NCI-H460 (cell line): ENCODE measurements at places on chromosomes 7 and 10.

DNA sequence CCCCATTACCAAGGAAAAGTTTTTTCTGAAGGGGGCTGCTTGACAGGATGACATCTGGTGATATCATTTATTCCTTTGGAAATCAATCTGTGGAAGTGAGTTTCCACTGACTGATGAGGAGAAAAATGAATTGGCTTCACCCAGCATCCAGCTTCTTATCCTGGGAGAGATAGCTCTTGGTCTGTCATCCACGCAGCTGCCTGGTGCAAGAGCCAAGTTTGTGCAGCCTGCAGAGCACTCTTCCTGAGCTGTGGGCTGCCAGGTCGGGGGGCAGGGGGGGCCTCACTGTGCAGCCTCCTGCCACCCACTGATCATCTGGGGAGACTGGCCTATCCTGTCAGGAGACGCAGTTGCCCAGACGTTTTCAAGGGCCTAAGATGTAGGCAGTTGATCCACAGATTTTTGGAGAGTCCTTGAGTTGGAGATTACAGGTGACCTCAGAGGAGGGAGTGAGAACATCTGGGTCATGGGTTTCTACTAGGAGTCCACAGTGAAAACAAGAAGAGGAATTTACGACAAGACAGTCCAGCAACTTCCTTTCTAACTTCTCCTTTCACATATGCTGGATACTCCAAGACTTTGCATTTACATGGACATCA lies 75.4 kb downstream of the EGFR start:
- no peak for DNase-seq

DNA sequence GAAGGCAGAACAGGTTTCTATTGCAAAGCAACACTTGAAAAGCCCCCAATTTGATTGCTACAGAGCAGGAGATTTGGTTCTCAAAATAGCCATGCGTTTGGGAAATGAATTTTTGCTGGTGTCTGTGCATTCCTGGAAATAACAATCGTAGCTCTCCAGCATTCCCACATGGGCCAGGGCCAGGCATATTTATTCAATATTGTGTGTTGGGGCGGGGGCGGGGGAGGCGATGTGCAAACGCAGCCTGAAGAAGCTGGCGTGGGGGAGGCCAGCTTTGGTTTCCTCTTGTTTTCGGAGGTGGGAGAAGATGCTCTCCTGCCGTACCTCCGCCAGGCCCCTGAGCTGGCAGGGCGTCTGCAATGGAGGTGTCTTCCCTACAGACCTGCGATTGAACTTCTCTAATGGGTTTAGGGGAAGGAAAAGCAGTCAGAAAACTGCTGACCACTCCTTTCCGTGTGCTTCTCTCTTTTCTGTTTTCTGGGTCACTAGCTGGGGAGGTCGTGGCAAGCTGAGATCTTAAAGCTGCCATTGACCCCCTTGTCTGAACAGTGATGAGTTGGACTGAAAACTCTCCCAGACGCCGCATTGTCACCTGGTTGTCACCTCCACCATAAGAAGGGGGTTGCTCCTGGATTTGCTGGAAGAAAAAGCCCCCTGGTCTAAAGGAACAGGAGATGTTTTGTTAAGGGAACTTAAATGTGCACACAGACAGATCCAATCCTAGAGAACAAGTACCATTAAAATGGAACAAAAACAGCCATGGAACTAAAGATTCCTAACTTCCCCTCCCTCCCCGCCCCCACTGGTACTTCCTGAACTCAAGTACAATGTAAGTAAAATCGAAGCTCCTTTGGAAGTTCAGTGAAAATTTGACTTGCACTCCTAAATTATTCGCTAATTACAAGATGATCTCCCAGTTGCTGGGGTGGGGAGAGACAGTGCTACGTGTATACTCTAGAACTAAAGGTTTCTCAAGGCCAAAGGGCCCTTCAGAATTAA lies 56.4 kb upstream of the HABP2 start:
- no peak for DNase-seq

DNA sequence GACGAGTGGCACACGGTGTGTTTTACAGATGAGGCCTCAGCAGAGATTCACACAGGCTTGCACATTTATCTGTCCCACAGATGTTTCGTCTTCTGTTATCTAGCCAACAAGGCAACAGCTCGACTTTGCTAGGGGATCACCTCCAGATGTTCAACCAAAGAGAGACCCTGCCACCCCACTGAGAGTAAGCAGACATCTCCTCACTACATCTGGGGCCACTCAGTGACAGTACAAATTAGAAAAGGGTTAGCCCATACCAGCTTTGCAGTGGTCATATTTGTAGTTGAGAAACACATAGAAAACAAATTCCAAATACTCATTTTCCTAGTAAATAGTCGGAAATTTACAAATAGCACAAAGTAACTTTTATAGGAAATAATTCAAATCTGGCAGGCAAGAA lies 164.2 kb downstream of the HDAC9 start:
- DNase-seq = no peak

GRCh38 chr10:665579-666091 lies 23.8 kb downstream of the DIP2C start:
- no peak for DNase-seq

DNA sequence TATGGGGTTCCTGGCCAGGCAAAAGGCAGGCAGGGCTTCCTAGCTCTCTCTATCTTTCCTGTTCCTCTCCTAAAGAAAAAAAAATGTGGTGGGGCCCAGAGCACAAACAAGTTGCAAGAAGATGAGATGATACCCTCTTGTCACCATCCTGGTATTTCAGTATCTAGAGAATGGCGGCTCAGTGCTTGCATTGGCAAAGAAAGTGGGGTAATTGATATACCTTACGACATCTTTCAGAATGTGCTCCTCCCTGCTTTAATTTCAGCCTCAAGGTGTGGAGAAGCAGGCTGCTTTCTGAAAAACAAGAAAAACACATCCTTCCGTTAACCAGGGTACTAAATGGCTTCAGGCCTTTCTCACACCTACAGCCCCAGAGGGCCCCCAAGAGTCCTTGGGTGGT lies 34.5 kb upstream of the CUX1 start:
- DNase-seq = no peak

GRCh38 chr10:29482591-29483431 lies 152.0 kb downstream of the SVIL start:
- DNase-seq = no peak

GRCh38 chr7:152462995-152463708 lies 27.3 kb upstream of the KMT2C start:
- no peak for DNase-seq

DNA sequence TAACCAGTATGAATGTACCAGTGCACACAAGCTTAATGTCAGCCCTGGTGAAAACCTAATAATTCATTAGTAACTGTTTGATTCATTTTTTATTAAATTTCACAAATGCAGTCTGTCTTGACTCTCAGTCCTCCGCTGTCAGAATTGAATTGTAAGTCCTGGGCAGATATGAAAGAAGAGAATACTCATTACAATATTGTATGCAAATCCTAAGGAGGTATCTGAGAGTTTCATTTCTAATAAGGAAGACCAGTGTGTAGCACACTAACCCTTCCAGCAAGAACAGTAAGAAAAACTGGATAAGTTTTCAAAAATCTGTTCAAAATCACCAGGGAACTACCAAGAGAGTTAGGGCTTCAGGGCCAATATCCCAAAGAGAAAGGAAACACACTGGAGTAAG lies 652.1 kb downstream of the SUGCT start:
- DNase-seq = no peak

GRCh38 chr10:33047655-33048054 lies 89.6 kb upstream of the ITGB1 start:
- DNase-seq = no peak

- no peak for DNase-seq
Measured at GRCh38 chr10:79482741-79483140, 29.6 kb upstream of the EIF5AL1 start.

GRCh38 chr7:116491887-116492653 lies 7.5 kb upstream of the CAV2 start:
- DNase-seq = no peak

DNA sequence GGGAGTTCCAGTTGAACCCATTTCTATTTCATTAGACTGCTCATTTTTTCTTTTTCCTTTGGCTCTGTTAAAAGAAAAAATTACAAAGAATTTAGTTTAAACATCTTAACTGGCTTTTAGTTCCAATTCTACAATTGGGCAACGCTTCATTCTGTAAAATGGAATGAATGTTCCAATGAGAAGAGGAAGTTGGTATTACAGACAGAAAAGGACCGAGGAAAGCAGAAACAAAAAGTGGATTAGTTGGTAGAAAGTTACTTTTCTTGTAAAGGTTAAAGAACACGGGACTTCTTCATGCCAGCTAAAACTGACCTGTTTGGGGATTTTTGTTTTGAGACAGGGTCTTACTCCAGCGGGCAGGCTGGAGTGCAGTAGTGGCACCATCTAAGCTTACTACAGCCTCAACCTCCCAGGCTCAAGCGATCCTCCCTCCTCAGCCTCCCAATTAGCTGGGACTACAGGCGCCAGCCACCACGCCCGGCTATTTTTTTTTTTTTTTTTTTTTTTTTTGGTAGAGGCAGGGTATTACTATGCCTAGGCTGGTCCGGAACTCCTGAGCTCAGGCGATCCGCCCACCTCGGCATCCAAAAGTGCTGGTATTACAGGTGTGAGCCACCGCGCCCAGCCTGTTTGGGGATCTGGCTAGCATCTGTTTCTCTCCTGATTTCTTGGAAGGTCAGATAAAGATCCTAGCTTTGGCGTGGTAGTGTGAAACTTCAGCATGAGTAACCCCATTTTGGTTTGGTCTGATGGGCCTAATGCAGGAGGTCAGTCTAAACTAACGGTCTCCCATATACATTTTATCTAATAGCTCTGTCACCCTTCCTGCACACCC lies 1.3 kb upstream of the VDAC2 start:
- no peak for DNase-seq

GRCh38 chr7:123533929-123534382 lies 439 bp downstream of the IQUB start:
- DNase-seq = no peak

DNA sequence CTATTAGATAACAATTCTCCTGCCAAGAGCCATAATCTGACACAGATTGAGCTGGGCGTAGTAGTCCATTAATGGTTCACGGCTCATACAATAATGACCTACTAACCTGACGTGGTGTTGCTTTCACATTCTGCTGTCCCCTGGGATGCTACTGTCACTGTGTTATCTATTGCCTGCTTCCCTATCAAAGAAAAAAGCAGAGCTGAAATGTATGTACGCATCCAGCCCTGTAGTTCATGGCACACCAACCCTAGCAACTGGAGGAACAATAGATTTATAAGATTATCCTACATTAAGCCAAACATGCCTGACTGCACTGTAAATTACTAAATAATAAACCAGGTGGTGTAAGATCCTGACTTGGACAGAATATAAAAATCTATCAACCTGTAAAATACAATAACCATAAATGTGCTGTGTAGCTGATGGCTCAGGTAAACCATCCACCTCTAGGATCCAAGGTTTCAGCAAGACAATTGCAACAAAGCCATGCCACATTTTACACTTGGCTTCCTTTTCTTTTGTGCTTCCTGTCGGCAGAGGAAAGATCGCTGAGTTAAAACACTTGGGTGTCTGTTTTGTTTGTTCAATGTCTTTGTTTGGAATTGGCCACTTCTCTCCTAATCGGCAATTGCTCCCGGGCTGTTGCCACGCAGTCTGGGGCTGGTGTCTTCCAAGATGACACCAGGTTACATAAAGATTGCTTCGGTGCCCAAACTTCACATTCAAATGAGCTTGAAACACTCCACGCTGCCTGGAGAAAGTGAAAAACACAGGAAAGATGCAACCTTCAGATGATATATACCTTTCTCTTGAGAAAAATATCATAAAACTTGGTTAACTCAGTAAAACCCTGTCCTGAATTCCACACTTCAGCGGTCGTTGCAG lies 143.9 kb upstream of the MGMT start:
- DNase-seq = no peak

GRCh38 chr10:33553748-33554571 lies 219.5 kb upstream of the NRP1 start:
- no peak for DNase-seq

DNA sequence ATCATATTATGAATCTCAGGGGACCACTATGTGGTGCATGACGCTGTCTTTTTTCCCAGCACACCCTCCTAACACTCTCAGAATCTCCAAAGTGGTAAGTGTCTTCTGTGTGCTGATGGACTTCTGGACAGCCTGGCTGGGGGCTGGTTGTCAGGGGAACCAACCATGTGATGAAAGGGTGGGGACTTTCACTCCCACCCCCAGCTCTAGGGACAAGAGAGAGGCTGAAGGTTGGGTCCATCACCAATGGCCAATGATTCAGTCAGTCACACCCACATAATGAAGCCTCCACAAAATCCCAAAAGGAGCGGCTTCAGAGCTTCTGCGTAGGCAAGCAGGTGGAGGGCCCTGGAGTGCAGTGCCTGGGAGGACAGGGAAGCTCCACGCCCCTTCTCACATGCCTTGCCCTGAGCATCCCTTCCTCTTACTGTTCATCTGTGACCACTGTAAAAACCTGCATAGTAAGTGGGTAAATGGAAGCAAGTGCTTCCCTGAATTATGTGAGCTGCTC lies 44.6 kb downstream of the RASGEF1A start:
- DNase-seq = no peak

DNA sequence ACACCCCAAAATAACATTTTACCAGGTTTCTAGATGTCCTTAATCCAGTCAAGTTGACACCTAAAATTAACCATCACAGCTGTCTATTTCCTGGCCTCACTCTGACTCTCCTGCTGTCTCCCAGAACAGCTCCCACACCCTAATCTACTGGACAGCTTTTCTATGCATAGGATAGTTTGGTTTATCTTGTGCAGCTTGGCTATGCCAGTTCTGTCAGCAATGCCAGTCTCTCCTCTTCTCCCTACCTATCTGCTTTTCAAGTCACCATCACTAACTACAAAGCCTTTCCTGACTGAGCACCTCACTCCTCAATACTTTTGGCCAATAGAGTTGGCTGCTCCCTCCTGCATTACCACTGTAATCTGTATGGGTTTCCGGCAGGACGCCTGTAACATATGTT lies 5.0 kb downstream of the NCOA4 start:
- DNase-seq = no peak

DNA sequence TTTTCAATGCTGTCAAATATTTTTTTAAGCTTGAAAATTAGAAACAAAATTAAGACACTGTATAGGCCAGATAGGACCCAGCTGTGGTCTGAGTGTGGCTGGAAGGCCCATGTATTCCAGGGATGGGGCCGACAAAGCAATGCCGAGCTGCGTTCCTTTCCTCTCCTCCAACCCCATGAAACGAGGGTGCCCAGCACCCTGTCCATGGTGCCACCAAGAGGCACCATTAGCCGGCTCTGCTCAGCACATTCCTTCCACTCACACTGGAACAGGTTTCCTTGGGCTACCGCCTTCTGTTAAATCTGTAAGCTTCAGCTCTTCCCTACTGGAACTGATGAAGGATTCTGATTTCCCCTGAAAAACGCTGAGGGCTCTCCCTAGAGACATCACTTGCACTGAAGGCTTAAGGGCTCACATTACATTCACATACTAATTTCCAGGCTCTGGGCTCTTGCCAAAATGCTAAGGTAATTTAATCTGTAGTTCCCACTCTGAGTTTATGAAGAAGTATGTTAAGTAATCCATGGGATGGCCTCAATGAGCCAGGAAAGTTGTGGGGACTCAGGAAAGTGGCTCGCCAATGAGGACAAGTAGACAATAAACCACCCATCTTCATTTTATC lies 73.7 kb upstream of the CAMK2B start:
- no peak for DNase-seq

DNA sequence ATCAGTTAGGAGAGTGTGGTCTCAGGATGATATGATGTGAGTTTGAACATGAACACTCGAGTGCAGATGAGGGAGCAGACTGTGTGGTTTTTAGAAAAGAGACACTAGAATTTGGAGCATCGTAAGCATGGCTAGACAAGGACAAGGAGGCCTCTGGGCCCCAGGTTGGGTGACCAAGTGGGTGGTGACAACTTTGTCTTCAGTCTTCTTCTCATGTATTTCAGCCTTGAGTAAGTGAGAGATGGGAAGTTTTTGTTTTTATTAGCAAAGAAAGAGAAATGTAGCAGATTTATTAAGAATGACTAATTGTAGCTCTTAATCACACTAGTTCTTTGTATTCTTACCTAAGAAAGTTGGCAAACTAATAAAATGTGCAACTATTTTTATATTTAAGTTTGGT lies 16.3 kb downstream of the TES start:
- no peak for DNase-seq
